NCI-H187 (cell line): ENCODE measurements at places on chromosomes 3 and 15.

DNA sequence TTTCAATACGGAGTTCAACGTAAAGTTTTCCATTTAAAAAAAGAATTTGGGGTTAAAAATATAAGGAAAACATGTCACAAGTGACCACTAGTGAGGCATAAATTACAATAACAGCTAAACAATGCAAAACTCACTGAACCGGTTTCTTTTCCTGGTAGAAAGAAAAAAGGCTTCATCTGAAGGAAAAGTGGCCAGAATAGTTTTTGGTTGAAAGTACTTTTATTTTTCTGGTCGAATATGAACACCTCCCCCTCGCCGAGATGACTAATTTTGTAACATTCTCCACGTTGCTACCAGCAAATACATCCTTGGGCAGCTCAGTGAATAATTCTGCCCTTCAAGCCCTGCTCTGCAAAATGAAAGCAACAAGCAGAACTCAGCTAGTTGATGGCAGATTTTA, 3.9 kb upstream of the SRGAP3 start:
- no peak for DNase-seq

DNA sequence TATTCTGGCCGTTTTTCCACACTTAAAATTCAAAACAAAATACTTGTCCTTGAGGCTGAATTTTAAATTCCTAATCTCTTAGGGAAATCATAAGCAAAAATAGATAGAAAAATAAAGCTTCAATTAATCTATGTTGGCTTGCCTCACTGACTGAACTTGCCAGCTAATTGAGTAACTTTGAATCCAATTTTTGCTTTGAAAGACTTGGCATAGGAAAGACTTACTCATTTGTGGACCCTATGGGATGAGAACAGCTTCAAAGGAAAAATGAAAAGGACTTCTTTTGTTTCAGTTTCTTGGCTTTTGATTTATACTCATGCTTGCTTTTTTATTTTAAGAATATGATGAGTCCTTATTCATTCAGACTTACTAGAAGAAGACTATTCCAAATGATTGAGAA, 370.7 kb upstream of the RARB start:
- DNase-seq: no peak

- DNase-seq: no peak
Observed at GRCh38 chr3:71463617-71464016, 119.9 kb downstream of the FOXP1 start.

- DNase-seq: no peak
Observed at GRCh38 chr15:49372366-49372765, 50.7 kb upstream of the FGF7 start.

DNA sequence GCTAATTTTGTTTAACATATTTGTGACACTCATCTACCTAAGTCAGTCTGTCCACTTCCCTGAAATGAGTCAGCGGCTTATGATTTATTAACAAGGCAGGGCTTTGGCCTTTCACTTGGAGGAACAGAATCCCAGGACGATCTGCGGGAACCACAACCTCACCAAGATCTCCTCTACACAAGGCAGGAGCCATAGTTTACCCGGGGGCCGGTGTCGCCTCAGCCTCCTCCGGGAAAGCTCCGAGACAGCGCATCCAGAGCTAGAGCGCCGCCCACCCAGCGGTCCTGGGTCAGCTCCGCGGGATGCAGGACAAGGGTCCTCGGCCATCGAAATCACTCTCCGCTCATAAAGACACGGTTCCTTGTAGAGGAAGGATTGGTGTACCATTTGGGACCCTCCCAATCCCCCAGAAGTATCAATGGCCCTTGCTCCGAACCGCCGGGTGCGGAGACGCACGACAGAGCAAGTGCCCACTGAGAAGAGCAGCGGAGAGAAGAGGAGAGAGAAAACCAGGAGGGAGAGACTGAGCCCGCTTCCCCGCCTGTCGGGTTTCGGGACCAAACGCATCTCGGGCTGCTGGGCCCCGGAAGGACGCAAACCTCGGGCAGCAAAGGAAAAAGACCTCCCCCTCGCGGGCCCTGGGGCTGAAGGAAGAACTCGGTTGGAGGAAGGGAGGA, 13.1 kb upstream of the ALCAM start:
- no peak for DNase-seq

GRCh38 chr15:72751751-72752455, 31.7 kb downstream of the ADPGK start:
- no peak for DNase-seq

GRCh38 chr3:30353711-30354467, 252.5 kb upstream of the TGFBR2 start:
- DNase-seq: no peak

- no peak for DNase-seq
Observed at GRCh38 chr3:69665026-69665737, 74.1 kb upstream of the MITF start.

GRCh38 chr15:35937380-35937779, 391.4 kb upstream of the DPH6 start:
- no peak for DNase-seq

GRCh38 chr3:98775459-98776139, 12.5 kb downstream of the ST3GAL6 start:
- DNase-seq: no peak
